Suppressor macrophage (primary cell): ENCODE measurements at places on chromosomes 11 and 22.
A peak's percentile ranks its signal among the peaks of the same experiment; 100 is the strongest.

GRCh38 chr11:122807731-122808477, 30.4 kb upstream of the CRTAM start:
- DNase-seq: peak; percentile 24

- DNase-seq: peak; percentile 60
Observed at GRCh38 chr11:124669193-124669592, 4.3 kb downstream of the SIAE start.

- DNase-seq: no peak
Observed at GRCh38 chr22:48870436-48870835, 957.2 kb downstream of the BRD1 start.

DNA sequence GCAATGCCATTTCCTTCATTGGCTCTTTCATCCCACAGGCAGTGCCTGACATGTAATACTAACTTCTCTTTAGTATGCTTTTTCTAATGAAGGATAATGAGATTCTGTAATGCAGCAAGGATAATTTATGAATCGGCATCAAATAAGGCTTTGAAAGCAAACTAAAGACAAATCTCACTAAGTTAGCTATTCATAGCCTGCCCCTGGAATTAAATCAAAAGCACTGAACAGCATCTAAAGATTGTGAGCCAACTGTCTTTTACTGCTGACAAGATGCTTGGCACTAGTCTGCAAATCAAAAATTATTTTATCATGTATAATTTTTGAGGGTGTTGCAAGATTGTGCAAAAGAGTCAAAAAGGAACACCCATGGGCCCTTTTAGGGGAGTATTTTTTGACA, 265.0 kb downstream of the CASP12 start:
- no peak for DNase-seq

- no peak for DNase-seq
Observed at GRCh38 chr22:26916236-26916635, 258.8 kb downstream of the MIAT start.

- DNase-seq: no peak
Observed at GRCh38 chr11:76599041-76600013, 71.2 kb downstream of the LRRC32 start.

GRCh38 chr11:64654439-64654838, 63.4 kb downstream of the SLC22A12 start:
- DNase-seq: no peak

GRCh38 chr11:25766332-25767015, 565.5 kb upstream of the ANO3 start:
- no peak for DNase-seq
